ENCODE measurements at places on chromosomes 2 and 18.

DNA sequence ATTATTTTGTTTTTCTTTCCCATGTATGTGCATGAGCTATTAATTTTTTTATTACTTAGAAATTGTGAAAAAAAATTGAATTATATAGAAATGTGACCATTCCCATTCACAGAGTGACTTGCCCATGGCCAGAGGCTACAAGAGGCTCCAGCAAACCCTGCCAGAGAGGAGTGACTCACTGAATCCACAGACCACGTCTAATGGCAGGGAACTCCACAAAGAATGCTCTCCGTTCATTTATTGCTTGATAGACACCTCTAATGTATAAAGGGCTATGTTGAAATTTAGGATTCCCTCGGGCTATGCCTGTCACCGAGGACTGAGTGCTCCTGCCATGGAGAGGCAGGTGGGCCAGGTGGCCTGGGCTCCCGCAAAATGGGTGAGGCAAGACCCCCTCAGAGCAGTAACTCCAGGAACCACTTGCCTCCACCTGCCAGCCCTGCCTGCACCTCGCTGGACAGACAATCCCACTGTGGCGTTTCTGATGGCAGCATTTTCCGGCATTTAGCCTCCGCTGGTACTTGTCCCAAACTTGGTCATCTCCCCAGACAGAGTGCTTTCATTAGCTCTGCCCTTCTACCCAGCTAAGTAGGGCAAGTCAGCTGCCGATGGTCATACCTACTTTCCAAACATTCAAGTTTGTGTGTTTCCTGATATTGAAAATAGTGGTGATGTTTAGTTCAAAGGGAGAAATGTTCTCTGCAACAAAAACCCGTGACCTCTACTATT is 200.3 kb downstream of the PRKCE start:
- no peak for DNase-seq
- H3K4me3 ChIP-seq = no peak overlapping the region
- no peaks in the 10 kb centered on the region for H3K36me3 ChIP-seq
- no peaks in the 10 kb centered on the region for H3K27me3 ChIP-seq

DNA sequence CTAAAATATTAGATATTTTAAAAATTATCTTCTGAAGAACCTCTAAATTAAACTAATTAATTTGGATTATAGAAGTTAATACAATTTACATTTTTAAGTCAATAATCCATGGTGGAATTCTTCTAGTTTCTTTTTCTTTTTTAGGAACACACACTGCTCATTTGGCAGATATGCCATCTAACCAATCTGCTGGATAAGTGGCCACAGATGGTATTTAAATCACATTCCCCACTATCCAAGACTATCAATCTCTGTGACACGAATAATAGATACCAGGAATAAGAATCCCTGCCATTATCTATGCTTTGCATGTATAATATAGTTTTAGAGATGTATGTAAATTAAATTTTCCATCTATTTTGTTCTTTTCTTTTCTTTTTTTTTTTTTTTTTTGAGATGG is 58.5 kb downstream of the CABYR start:
- H3K4me1 ChIP-seq = no peaks in the 10 kb centered on the region
- no peaks in the 10 kb centered on the region for H3K27me3 ChIP-seq
- no peak for DNase-seq
- no peak overlapping the region for H3K4me3 ChIP-seq
- no peaks in the 10 kb centered on the region for H3K36me3 ChIP-seq
- H3K27ac ChIP-seq = no peak overlapping the region

- H3K4me1 ChIP-seq = peaks cover 3% of the 10 kb centered on the region
- no peaks in the 10 kb centered on the region for H3K27me3 ChIP-seq
- no peak overlapping the region for H3K4me3 ChIP-seq
Measured at GRCh38 chr2:133489641-133490410, 78.4 kb downstream of the NCKAP5 start.

GRCh38 chr2:237048595-237048994 is 37.1 kb upstream of the COPS8 start:
- no peak overlapping the region for H3K27ac ChIP-seq
- no peak for DNase-seq
- no peak overlapping the region for H3K4me3 ChIP-seq
- no peaks in the 10 kb centered on the region for H3K27me3 ChIP-seq

DNA sequence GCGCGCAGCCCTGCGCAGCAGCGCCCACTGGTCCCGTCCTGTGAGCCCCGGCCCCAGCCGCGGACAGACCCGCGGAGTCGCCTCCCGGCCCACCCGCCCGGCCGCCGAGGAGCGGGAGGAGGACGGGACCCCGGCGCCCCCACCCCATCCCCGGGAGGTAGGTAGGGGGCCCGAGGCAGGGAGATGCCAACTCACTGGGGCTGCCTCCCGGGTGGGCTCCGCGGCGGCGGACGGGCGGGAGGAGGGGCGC is 160 bp downstream of the SPTBN1 start:
- peak overlapping the region; percentile 96 for H3K4me3 ChIP-seq
- peaks cover 14% of the 10 kb centered on the region for H3K4me1 ChIP-seq
- no peak for DNase-seq
- peak overlapping the region; percentile 92 for H3K27ac ChIP-seq

- H3K36me3 ChIP-seq = no peaks in the 10 kb centered on the region
- H3K4me1 ChIP-seq = no peaks in the 10 kb centered on the region
- no peak for DNase-seq
- H3K27me3 ChIP-seq = no peaks in the 10 kb centered on the region
Measured at GRCh38 chr2:119820275-119820674, 60.6 kb downstream of the PTPN4 start.

- no peak overlapping the region for H3K27ac ChIP-seq
- no peaks in the 10 kb centered on the region for H3K4me1 ChIP-seq
- H3K4me3 ChIP-seq = no peak overlapping the region
- no peak for DNase-seq
Measured at GRCh38 chr2:46535360-46535759, 56.0 kb downstream of the TMEM247 start.

DNA sequence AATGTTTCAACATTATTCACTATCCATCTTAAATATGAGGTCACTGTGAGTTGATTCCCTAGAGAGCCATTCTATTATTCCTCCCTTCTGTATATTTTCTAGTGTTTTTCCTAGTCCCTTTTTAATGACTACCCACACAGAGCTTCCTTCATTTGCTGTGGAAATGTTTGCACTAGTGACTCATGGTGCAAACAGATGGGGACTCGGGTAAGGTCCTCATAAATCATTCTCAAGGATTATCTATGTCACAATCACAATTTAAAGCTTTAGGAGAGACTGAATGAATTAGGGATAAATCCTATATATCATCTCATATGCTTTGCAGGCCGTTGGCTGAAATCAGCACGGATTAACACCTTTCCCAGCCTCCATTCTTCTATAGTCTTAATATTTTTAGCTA is 159.6 kb downstream of the DCC start:
- DNase-seq = no peak
- no peaks in the 10 kb centered on the region for H3K4me1 ChIP-seq
- no peak overlapping the region for H3K27ac ChIP-seq
- H3K36me3 ChIP-seq = no peaks in the 10 kb centered on the region

All from ascending aorta (tissue), 2 donors.